ENCODE measurements at places on chromosomes 5 and 9. TPM values are rescaled to one million over a fixed set of nuclear protein-coding genes. Genes with fewer than 3 reads are reported as not detected.

HMCN2 gene
- under 0.01 TPM for total RNA-seq

DNAH5 gene
- 3.7 TPM for total RNA-seq

SLC46A2 gene
- not detected for total RNA-seq

MPDZ gene
- total RNA-seq, result 43.6 TPM

PCSK1 gene
- 2.9 TPM for total RNA-seq

DPH7 gene
- total RNA-seq, result 21.6 TPM

SLCO4C1 gene
- total RNA-seq, result 0.82 TPM

SPINK1 gene
- not detected for total RNA-seq

TMEFF1 gene
- total RNA-seq, result 53.0 TPM

JAKMIP2 gene
- 56.3 TPM for total RNA-seq

GABRA1 gene
- total RNA-seq, result 29.8 TPM

MYMK gene
- total RNA-seq, result not detected

CARD9 gene
- total RNA-seq, result 0.41 TPM

ADAMTSL2 gene
- total RNA-seq, result 2.4 TPM

ADAMTS16 gene
- 3.7 TPM for total RNA-seq

SLC34A3 gene
- not detected for total RNA-seq

FAM200C gene
- total RNA-seq, result 33.8 TPM

SETD9 gene
- 2.0 TPM for total RNA-seq

KIF27 gene
- 15.1 TPM for total RNA-seq

CSF1R gene
- 5.3 TPM for total RNA-seq

GABRB2 gene
- 71.7 TPM for total RNA-seq

F12 gene
- 2.4 TPM for total RNA-seq

ALDOB gene
- total RNA-seq, result not detected

TEX48 gene
- total RNA-seq, result not detected

PTRH1 gene
- 6.9 TPM for total RNA-seq

GZMA gene
- total RNA-seq, result 0.41 TPM

TRPM3 gene
- 18.8 TPM for total RNA-seq

C1QTNF2 gene
- total RNA-seq, result 2.0 TPM

VCP gene
- total RNA-seq, result 205 TPM

SLC36A3 gene
- not detected for total RNA-seq

CATSPER3 gene
- total RNA-seq, result 0.82 TPM

NSG2 gene
- 942 TPM for total RNA-seq

SPATA31E1 gene
- not detected for total RNA-seq

CENPK gene
- 8.6 TPM for total RNA-seq

UQCRQ gene
- 75.8 TPM for total RNA-seq

ACOT12 gene
- 1.6 TPM for total RNA-seq

SPATA31A3 gene
- not detected for total RNA-seq

SPIN1 gene
- 351 TPM for total RNA-seq

PGM5 gene
- total RNA-seq, result 3.3 TPM

CARTPT gene
- total RNA-seq, result 2.9 TPM

DRD1 gene
- 18.3 TPM for total RNA-seq

IL13 gene
- not detected for total RNA-seq

CDO1 gene
- 53.8 TPM for total RNA-seq

SV2C gene
- 2.9 TPM for total RNA-seq

TCF7 gene
- 0.41 TPM for total RNA-seq

CDX1 gene
- not detected for total RNA-seq

SYK gene
- total RNA-seq, result 2.0 TPM

PCDHA1 gene
- total RNA-seq, result 8.6 TPM

CKMT2 gene
- total RNA-seq, result 0.82 TPM

F2RL1 gene
- 1.2 TPM for total RNA-seq

SLC23A1 gene
- total RNA-seq, result not detected

FANCG gene
- 18.8 TPM for total RNA-seq

CAMK4 gene
- 67.3 TPM for total RNA-seq

FSTL4 gene
- total RNA-seq, result 0.82 TPM

NUTM2F gene
- not detected for total RNA-seq

Data from frontal cortex (tissue), 4 donors.